ENCODE measurements at places on chromosomes 2 and 18. TPM values are rescaled to one million over a fixed set of nuclear protein-coding genes. Genes with fewer than 3 reads are reported as not detected.

MYO3B gene
- total RNA-seq = 1.1 TPM

C2orf80 gene
- total RNA-seq = not detected

RAPH1 gene
- 20.0 TPM for total RNA-seq

TSPYL6 gene
- not detected for total RNA-seq

SCTR gene
- total RNA-seq = not detected

KCNE4 gene
- total RNA-seq = not detected

ANKRD30BL gene
- total RNA-seq = not detected

LMAN2L gene
- total RNA-seq = 16.2 TPM

ZNF804A gene
- 0.11 TPM for total RNA-seq

MROH2A gene
- total RNA-seq = not detected

BOLL gene
- total RNA-seq = not detected

MAPK4 gene
- total RNA-seq = not detected

WIPF1 gene
- 1.3 TPM for total RNA-seq

MDH1B gene
- not detected for total RNA-seq

KANSL1L gene
- total RNA-seq = 3.0 TPM

ESPNL gene
- total RNA-seq = 0.30 TPM

CCBE1 gene
- 9.2 TPM for total RNA-seq

MOGAT1 gene
- total RNA-seq = not detected

ZEB2 gene
- not detected for total RNA-seq

ARL4C gene
- total RNA-seq = 58.9 TPM

PCARE gene
- total RNA-seq = not detected

RGPD3 gene
- 0.08 TPM for total RNA-seq

PID1 gene
- 9.6 TPM for total RNA-seq

GRHL1 gene
- 10.1 TPM for total RNA-seq

UGT1A4 gene
- not detected for total RNA-seq

ASB18 gene
- total RNA-seq = not detected

SRD5A2 gene
- total RNA-seq = not detected

DNAH7 gene
- not detected for total RNA-seq

COL4A4 gene
- total RNA-seq = under 0.01 TPM

TYW5 gene
- total RNA-seq = 6.8 TPM

LOXHD1 gene
- total RNA-seq = not detected

ALS2 gene
- 14.0 TPM for total RNA-seq

GAD1 gene
- 2.1 TPM for total RNA-seq

ARHGEF4 gene
- total RNA-seq = 34.5 TPM

EEF1B2 gene
- 770 TPM for total RNA-seq

CD8B2 gene
- not detected for total RNA-seq

VWC2L gene
- total RNA-seq = not detected

MTCL1 gene
- 19.6 TPM for total RNA-seq

NEU2 gene
- total RNA-seq = not detected

PJVK gene
- total RNA-seq = 0.53 TPM

ACADL gene
- not detected for total RNA-seq

RBFA gene
- 46.2 TPM for total RNA-seq

SERPINB13 gene
- total RNA-seq = 8.0 TPM

CDCA7 gene
- total RNA-seq = 27.8 TPM

SP3 gene
- total RNA-seq = 48.4 TPM
